A549 treated with ZK216348 at 1 μM for 4 hours (cell line): ENCODE measurements at places on chromosomes 1 and 21. TPM values are rescaled to one million over a fixed set of nuclear protein-coding genes. Genes with fewer than 3 reads are reported as not detected.

FMOD gene
- 0.06 to 0.21 TPM in 2 of 5 replicates, not detected in the others for total RNA-seq

TGFB2 gene
- total RNA-seq = 14.2 to 24.3 TPM (median 19.4 TPM) in 5 replicates

ZNF648 gene
- total RNA-seq = not detected in 5 replicates

SIK1 gene
- 10.1 to 28.3 TPM (median 17.2 TPM) in 5 replicates for total RNA-seq

TCP10L gene
- total RNA-seq = 0.42 to 1.8 TPM (median 0.75 TPM) in 4 of 5 replicates, not detected in the other

LAPTM5 gene
- 0.16 to 0.28 TPM (median 0.22 TPM) in 4 of 5 replicates, not detected in the other for total RNA-seq

ZNF684 gene
- 1.5 to 3.2 TPM (median 2.2 TPM) in 5 replicates for total RNA-seq

ELAVL4 gene
- 0.07 TPM in 1 of 5 replicates, not detected in the others for total RNA-seq

HSPB7 gene
- total RNA-seq = not detected in 5 replicates

LCE1C gene
- not detected in 5 replicates for total RNA-seq

DNAJB4 gene
- 36.5 to 92.4 TPM (median 41.4 TPM) in 5 replicates for total RNA-seq

LAD1 gene
- total RNA-seq = 0.75 to 1.1 TPM (median 0.96 TPM) in 5 replicates

FAM78B gene
- 0.07 to 0.32 TPM (median 0.27 TPM) in 5 replicates for total RNA-seq

HAO2 gene
- total RNA-seq = not detected in 5 replicates

RER1 gene
- 109 to 128 TPM (median 121 TPM) in 5 replicates for total RNA-seq

CLEC20A gene
- total RNA-seq = not detected in 5 replicates

UBL4B gene
- not detected in 5 replicates for total RNA-seq

TMEM269 gene
- 0.08 to 0.13 TPM (median 0.12 TPM) in 5 replicates for total RNA-seq

GNG12 gene
- 37.7 to 84.5 TPM (median 67.4 TPM) in 5 replicates for total RNA-seq

SEC16B gene
- 0.43 to 1.1 TPM (median 0.79 TPM) in 5 replicates for total RNA-seq

TNFRSF8 gene
- 0.11 to 0.31 TPM (median 0.11 TPM) in 4 of 5 replicates, not detected in the other for total RNA-seq

EFCAB14 gene
- total RNA-seq = 19.4 to 30.0 TPM (median 26.1 TPM) in 5 replicates

AKR1A1 gene
- total RNA-seq = 72.7 to 82.6 TPM (median 78.5 TPM) in 5 replicates

CFH gene
- total RNA-seq = 3.4 to 5.5 TPM (median 4.7 TPM) in 5 replicates
